ENCODE measurements at places on chromosomes 2 and 18.

DNA sequence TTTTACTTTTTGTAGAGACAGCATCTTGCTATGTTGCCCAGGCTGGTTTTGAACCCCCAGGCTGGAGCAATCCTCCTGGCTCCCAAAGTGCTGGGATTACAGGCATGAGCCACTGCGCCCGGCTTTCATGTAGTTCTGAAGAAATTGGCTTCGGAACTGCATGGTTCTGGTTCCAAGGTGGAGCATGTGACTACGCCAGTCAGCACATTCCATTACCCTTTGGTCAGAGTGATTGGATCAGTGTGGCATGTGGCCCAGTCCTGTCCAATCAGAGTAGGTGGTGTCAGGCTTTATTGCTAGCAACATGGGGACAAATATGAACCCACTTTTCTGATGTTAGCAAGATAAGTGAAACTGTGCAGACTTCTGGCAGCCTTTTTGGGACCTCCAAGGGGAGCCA, 16.3 kb upstream of the ATOH8 start:
- no peak for DNase-seq

GRCh38 chr2:65256054-65256453, 28.4 kb downstream of the ACTR2 start:
- DNase-seq, result peak; percentile 15

GRCh38 chr2:237459226-237459625, 27.8 kb upstream of the MLPH start:
- DNase-seq, result no peak

DNA sequence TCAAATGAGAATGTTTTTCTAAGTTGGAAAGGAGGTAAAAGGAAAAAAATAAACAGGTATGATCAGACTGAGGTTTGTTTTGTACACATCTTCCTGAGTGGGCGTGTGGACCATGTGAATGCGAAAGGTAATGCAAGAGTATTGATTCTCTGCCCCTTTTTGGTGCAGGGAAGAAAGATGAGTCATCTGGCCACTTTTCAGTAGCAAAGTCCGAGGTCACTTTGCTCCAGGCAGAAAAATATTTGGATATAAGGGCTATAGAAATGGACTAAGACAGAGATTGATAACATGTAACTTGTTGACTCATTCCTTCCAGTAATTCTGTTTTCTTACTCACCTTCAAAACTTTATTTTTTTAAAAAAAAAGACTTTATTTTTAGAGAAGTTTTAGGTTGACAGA, 130.5 kb downstream of the DSEL start:
- no peak for DNase-seq

- no peak for DNase-seq
Observed at GRCh38 chr2:220775856-220776488, 796.1 kb downstream of the EPHA4 start.

- peak; percentile 24 for DNase-seq
Observed at GRCh38 chr2:64405581-64406406, 48.2 kb upstream of the LGALSL start.

DNA sequence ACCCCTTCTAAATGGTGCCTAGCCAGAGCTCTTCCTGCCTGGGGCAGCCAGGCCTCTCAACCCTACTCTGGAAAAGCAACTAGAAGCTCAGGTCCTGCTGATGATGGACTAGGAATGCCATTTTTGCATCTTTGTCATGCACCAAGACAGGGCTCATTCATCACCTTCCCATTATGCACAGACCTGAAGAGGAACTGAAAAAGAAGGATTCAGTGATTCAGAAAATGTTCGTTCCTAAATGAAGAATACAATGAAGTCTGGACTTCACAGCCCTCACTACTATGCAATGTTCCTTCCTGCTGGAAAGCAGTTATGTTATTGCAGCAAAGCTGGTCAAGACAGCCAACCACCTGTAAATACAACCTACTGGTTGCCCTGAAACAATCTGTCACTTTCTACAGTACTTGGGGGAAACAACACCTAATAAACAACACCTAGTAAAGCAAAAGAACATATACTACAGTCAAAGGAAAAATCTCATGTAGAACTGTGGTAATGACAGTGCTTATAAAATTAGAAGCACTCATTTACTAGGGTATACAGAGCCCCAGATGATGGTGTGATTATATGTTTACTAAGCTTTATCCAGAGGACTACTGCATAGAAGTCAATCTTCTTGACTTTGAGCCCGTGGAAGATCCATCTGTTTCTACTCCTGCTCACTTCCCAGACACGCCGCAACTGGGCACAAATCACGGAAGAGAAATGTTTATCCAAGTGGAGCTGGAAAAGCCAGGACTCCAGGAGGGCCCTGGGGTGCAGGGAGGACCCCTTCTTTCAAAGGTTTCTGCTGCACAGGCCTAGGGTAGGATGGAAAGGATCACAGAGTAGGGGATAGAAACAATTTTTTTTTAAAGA, 103.1 kb upstream of the THOC1 start:
- DNase-seq, result no peak

DNA sequence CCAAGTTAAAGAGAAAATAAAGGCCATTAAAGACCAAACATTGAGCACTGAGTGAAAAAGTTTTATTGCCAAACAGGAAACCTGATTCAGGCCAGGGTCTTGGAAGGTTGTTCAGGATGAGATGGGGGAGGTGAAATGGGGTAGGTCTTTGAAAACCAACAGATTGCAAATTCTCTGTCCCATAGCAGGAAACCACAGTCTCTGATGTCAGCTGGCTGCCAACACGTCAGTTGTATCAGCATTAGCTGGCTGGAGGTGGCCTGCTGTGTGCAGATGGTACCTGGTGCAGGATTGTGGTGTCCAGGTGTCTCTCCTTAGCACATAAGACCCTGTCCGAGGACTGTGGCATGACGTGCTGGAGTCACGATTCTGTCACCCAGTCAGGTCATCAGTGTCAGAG, 106.3 kb downstream of the MSH2 start:
- no peak for DNase-seq

DNA sequence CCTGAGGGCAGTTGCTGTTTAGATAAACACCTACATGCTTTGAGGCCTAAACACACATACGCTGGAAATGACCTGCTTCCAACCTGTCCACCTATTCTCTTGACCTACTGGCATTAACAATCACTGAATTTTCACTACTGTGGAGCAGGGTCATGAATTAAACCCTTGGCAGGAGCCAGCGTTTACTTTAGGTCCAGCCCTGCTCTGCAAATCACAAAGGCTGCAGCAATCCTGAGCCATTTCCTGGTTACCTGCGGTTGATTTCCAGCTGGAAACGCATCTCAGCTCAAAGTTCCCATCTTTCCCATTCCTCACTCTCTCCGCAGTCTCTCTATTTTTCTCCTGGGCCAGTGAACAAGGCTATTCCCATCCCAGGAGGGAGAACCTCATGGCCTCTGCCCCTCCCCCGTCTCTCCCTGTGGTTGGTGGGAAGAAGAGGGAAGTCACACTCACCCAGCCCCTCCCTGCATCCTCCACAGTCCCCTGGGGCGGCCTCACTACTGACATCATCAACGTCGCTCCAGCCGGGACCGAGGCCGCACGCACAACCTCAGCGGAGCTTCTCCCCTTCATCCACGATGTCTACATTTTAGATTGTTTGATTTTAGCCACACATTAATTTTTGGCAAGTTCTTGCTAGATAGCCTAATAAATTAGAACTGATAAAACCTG, 84.5 kb upstream of the SNTG2 start:
- peak; percentile 20 for DNase-seq

DNA sequence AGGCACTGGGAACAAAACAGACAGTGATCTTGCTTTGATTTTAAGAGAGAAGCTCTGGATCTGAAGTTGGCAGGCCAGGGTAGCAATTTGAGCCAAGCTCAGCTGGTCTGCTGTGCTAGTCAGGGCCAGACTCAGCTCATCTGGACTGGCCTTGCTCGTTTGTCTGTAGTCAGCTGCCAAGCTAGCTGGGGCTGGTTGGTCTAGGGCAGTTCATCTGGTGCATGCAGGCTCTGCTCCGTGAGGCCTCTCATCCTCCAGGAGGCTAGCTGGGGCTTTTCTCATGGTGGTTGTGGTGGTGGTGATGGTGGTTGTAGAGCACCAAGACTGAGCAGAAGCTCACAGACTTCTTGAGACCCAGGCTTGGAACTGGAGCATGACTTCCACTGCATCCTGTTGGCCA, 10.3 kb downstream of the FBLN7 start:
- no peak for DNase-seq

- DNase-seq, result no peak
Observed at GRCh38 chr2:42895791-42896135, 103.4 kb upstream of the HAAO start.

DNA sequence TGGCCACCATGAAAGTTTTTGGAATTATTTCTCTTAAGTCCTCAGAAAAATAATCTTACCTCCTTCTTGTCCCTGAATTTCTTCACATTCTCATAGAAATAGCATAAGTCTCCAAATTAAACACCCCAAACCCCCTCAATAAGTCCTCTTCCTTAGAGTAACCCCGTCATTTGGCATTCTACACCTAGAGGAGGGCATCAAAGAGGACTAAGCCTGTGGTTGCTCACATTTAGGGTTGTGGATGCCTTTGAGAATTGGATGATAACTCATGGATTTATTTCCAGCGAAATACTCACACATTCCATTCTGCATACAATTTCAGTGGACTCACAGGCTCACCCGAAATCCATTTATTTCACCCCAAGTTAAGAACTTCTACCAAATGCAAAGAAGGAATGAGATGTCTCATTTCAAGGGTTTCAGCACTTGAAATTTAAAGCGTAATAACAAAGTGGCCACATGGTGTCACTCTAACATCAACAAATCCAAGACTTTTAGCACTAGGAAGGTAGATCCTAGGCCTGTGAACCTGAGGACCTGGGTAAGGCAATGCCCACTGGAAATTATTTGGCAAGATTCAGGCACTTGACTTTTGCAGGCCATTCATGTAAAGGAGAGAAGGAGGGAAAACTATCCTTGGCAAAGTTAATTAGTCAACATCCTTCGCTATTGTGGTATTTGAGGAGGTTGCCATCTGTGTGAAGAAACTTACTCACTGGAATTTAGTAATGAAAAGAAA, 24.6 kb downstream of the DYTN start:
- DNase-seq, result peak; percentile 89

GRCh38 chr18:62829936-62830335, 114.6 kb downstream of the PHLPP1 start:
- no peak for DNase-seq

DNA sequence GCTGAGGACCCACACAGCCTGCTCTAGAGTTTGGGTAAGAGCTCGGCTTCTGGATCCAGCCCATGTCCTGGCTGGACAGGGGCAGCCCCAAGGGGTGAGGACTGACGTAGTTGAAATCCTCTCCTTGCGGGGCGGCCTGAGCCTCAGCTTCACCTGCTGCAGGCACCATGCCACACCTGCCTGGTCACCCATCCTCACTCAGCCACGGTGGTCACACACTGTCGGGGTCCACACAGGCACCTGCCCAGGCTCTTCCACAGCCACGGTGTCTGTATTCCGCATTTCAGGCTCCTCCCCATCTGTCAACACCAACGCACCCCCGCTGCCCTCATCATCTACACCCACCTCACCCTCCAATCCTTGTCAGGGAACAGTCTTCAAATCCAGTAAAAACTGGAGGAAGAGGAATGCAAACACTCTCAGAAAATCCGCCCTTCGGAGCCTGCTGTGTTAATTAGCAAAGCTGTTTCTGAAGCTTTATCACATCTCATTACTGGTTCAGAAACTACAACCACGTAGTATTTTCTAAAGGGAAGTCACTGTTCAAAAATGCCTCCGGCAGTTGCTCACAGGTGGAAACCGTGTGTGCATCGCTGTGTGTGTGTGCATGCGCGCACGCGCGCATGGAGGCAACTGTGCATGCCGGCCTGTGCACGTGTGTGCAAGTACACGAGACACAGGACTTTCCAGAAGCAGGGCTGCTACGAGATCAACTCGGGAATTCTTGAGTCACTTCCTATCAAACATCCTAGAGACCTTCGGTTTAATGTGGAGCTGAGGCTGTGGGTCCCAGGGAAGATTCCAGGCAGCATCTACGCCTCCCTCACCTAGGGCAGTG, 38.2 kb downstream of the SLC66A2 start:
- DNase-seq, result no peak

DNA sequence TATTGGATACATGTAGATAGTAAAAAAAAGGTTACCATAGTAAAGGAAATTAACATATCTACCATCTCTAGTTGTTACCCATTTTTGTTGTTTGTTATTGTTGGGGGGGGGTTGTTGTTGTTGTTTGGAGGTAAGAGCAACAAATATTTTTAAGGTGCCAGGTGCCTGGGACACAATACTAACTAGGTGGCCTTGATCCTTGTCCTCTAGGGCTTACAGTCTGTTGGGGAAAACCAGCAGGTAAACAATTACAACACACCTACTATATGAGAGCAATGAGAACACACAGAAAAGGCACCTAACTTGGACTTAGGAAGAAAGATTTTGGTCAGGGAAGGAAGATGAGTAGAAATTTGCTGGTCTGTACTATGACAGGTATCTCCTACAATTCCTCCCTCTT, 46.3 kb downstream of the SCN9A start:
- no peak for DNase-seq

DNA sequence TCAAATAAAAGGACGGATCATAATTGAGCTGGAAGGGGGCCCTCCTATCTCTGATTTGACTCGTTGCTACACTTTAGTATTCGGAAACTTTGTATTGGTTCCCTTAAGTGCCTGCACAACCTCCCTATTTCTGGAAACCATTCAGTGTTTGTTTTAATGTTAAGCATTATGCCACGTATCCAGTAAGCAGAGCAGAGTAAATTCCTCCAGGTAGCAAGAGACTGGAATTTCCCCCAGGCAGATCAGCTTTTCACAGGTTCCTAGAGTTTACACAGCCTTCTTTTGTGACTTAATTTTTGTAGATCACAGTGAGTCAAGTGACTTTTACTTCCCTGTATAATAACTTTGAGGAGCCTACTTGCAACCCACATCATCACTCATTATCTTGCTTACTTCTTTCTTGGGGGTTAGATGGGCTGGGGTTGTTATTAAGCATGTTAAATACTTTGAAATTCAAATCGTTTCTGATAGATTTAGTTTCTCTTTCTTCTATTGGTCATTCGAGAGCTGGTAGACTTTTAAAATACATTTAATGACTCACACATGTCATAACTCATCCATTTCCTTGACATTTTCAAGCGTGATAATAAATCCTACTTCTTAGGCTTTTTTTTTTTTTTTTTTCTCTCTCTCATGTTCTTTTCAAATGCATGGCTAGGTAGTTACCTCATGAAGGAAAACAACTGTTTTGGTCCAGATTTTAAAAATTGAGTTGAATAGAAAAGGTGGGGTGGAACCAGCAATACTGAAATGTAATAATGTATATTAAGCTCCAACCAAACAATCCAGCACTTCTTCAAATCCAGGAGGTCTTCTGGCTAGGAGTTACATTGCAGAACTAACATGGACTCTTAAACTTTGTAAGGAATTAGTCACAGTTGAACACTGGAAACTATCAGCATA, 219.3 kb downstream of the NEDD4L start:
- DNase-seq, result peak; percentile 71

GRCh38 chr2:66526180-66526579, 91.3 kb downstream of the MEIS1 start:
- peak; percentile 80 for DNase-seq

DNA sequence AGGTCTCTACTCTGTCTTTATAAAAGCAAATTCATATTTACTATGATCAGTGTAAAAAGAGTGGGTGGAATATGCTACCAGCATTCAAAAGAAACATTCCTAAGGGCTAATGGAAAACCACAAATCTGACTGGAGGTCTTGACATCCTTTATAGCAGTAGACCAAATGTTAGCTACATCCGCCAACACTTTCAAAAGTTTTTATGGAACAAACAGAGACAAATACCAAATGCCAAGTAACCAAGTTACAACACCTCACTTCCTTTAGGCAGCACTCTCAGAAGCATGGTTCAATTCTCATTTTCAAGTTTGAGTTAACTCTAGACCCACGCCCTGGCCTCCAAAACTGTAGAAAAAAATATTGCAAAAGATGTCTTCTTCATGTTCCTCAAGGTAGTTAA, 78.3 kb upstream of the SETBP1 start:
- no peak for DNase-seq

GRCh38 chr2:12948231-12948960, 231.7 kb downstream of the TRIB2 start:
- DNase-seq, result no peak
